NCI-H1436 treated with DMSO at 0.1 percent for 48 hours (cell line): ENCODE measurements at places on chromosomes 5 and 9.

GRCh38 chr9:33458444-33458843 is 11.1 kb upstream of the AQP3 start:
- no peak for DNase-seq

GRCh38 chr5:132008163-132008473 is 3.3 kb downstream of the ACSL6 start:
- no peak for DNase-seq

GRCh38 chr5:167840527-167841130 is 450.8 kb upstream of the WWC1 start:
- DNase-seq = no peak

DNA sequence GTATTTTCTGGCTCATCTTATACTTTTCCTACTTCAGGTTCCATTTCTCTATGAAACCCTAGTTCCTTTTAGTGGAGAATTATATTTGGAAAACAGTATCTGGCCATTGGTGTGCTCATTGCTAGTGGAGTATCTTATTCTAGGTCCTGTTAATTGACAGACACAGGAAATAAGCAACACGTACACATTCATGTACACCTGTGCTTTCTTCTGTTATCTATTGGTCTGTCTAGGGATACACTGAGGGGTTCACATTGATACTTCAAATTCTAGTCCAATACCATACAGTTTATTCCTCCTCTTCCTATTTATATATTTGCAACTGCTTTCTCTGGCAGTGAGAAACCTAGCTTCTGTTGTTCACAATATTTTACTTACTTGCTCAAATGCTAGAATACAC is 110.2 kb downstream of the FER start:
- no peak for DNase-seq

DNA sequence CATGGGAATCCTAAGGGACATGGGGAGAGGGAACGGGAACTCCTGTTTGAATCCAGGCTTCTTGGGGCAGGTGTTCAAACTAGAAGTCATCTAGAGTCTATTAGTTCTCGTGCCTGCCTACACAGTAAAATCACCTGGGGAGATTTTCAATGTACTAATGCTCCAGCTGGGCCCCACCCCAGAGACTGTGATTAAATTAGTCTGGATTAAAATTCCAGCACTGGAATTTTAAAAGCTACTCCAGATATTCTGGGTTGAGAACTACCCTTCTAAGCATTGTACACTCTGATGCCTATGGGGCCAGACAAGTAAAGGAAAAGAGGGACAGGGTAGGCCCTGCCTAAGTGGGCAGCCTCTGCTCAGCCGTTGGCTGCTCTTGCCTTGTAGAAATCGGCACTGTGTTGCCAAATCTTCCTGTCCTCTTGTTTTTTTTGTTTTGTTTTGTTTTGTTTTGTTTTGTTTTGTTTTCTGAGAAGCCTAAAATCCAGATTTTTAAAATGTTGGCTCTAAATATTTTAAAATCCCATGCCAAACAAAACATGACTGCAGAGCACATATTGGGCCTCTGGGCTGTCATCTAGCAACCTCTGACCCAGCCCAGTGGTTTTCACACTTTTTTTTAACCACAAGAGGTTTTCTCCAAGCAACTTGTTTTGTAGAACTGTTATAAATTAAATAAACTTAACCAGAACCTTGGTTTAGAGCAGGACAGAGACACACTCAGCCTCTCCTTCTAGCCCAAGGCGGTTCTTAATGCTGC is 29.0 kb downstream of the ADRB2 start:
- no peak for DNase-seq

GRCh38 chr9:131056781-131057506 is 39.4 kb upstream of the AIF1L start:
- DNase-seq = no peak

DNA sequence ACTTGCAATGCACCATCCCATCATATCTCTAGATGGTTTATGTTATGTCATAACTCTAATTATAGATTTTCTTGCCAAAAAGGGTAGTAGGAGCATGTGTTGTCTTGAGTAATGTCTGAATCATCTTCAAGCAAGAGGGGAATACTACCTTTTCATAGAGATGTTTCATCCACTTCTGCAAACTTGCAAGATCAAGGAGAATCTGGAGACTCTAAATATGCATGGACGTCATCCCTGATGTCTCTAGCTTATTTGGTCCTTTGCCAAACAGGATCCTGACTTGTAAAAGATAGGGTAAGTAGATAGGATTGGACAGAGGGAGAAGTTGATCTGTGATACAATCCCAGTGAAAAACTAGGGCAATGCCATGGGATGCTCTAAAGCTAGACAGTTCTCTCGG is 246.5 kb downstream of the DMRTA1 start:
- DNase-seq = no peak

DNA sequence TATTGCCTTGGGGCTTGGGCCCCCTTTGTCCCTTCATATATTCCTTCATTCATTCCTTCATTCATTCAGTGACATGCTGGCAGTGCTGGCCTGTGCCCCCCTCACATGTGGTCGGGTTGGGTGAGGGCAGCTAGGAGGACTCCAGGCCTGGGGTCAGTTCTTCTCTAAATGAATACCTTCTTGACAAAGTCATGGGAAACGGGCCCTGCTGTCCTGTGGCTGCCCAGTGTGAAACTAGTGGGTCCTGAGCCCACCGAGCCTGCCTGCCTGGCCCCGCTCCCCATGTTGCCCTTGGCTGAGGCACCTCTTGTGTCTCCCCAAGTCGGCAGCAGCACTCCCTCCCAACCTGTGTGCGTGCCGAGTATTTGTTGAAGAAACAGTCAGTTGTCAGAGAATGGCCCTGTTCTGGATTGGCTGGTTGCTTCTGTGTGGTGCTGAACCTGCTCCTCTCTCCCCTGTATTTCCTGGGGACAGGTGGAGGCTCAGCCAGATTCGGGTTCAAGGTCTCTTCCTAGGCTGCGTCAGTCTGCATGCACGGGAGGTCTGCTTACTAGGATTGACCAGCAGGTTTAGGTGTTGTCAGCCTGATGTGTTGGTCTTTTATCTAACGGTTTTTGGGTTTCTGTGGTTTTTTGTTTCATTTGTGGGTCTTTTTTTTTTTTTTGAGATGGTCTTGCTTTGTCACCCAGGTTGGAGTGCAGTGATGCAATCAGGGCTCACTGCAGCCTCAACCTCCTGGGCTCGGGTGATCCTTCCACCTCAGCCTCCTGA is 3.0 kb upstream of the CEL start:
- no peak for DNase-seq

DNA sequence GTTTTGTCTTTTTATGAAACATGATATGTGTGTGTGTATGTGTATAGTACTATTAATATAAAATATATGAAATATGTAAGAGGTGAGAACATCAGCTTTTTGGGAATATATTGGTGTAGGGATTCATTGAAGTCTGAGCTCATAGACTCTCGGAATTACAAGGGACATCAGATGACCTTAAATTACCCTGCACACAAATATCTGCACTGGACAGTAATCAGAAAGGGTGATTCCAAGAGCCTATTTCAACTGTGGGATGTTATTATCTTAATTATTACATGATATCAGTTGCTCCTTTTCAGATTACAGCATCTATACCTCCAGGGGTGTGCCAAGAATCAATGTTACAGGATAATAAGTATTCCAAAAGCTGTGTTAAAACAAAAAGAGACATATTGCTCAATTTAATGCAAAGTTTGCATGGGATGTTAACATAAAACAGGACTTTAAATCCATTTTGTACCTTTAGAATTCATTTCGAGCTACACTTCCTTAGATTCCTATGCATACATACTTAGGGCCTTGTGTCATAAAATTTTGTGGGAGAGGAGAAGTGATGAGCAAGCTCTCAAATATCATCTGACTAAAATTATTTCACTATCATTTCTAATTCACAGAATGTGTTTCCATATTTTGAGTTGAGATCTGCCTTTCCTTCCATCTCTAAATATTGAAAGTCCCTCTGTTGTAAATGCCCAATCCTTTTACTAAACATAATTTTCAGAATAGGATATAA is 365.2 kb downstream of the BRINP1 start:
- no peak for DNase-seq
